Caco-2 (cell line): ENCODE measurements at places on chromosomes 5 and 9. TPM values are rescaled to one million over a fixed set of nuclear protein-coding genes. Genes with fewer than 3 reads are reported as not detected.

RARS1 gene
- total RNA-seq = 124 and 129 TPM in 2 replicates

PDE6A gene
- total RNA-seq = 2.5 and 2.6 TPM in 2 replicates

GPRIN1 gene
- 3.9 and 5.2 TPM in 2 replicates for total RNA-seq

IL3 gene
- not detected in 2 replicates for total RNA-seq

SLC6A3 gene
- total RNA-seq = not detected in 2 replicates

GBA2 gene
- total RNA-seq = 108 and 111 TPM in 2 replicates

FAM151B gene
- 2.4 TPM in 2 replicates for total RNA-seq

MLANA gene
- total RNA-seq = not detected in 2 replicates

WASHC1 gene
- total RNA-seq = 23.8 TPM in 2 replicates

GRIN3A gene
- not detected in 2 replicates for total RNA-seq

COL27A1 gene
- 31.1 and 41.3 TPM in 2 replicates for total RNA-seq

DNA sequence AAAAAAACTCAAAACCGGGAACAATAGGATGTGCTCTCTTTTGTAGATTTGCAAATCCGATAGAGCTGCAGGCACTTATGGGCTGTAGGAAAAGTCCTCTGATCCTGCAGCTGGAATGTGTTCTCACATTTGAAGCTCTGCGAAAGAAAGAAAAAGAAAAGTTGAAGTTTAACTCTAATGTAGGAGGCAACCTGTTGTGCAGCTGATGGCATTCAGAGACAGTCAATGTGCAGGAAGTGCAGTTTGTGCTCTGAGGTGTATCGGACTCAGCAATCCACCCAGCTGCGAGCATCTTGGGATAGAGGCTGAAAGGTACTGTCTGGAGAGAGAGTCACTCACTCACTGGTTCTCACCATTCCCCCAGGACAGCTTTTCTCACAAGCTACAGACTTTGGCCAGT is 339.2 kb downstream of the AGTPBP1 start:
- no peak for DNase-seq

- DNase-seq = no peak
These were observed 165.9 kb upstream of the SMIM23 start for GRCh38 chr5:171619744-171620143.

DNA sequence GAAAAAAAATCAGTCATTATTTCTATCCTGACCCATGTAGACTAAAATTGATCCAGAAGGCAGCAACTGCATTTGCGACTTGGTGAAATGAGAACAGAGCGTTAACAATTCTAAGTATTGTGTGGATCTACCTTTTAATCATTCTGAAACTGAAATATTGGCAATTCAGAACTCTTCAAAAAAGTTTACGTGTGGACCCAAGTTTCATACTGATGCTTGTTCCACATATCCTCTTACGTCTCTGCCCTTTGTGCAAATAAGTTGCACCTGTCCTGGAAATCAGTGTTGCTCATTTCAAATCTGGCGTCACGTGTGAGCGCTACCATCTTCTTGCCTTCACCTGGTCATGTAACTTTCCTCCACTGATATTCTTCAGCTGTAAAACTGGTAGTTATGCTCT is 74.7 kb downstream of the NTRK2 start:
- DNase-seq = no peak

DNA sequence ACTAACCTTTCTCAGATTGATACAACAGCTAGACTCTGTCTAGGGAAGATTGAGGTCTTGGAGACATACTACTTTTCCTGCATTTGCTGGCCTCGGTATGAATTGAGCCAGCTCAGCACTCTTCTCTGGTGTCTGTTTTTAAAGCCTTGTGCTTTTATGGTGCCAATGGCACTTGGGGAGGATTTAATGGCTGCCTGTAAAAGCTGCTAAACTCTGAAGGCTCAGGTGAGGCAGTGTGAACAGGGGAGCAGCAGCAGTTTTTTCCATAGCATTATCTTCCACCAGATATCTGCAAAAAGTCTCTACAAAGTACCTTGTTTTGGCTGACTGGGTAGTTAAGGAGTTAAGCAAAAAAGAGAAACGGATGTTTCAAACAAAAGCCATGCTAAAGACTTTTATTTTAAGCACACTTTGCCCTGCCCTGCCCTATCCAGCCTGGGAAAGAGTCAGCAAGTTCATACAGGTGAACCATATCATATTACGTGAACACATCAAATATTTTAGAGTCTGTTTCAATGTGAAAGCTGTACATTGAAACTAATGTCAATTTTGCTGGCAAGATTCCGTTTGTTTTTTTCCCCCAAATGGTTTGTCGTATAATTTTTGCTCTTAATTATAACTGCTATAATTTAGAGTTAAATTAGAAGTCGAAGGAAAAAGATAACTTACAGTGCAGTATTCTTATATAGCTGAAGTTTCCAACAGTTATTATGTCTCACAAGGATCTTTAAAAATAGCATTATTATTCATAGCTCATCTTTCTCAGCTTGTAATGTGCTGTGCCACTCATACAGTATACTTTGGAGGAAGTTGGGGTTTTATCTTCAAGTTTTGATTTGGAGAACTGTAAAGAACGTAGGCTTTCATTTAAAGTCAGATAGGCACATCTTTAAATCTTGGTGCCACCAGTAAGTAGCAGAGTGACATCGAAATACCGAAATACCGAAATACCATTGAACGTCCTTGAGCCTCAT is 424.1 kb upstream of the CD180 start:
- no peak for DNase-seq

DNA sequence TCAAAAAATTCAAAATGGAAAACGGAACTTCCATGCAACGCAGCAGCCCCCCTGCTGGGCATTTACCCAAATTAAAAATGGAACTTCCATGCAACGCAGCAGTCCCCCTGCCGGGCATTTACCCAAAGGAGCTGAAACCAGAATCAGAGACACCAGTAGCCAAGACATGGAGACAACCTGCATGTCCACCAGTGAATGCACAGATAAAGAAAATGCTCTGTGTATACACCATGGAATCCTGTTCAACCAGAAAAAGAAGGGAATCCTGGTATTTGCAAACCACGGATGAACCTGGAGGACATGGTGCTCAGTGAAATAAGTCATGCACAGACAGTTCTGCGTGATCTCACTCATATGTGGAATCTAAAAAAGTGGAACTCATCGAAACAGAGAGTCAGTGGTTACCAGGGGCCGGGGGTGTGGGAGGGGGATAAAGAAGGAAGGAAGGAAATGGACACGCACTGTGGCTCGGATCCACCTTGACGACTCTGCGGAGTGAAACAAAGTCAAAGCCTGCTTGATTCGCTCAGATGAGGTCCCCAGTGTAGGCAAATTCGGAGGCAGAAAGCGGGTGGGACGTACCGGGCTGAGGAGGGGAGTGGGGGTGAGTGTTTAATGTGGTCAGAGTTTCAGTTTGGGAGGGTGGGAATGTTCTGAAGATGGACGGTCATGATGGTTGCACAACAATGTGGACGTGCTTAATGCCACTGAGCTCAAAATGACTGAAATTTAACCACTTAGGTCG is 40.2 kb upstream of the EXOC3 start:
- DNase-seq = no peak

- DNase-seq = no peak
These were observed 21.0 kb downstream of the ATOX1 start for GRCh38 chr5:151737431-151737830.

GRCh38 chr5:145975361-145976066 is 39.1 kb downstream of the SH3RF2 start:
- DNase-seq = peak; percentile 66

- DNase-seq = no peak
These were observed 14.8 kb downstream of the HBEGF start for GRCh38 chr5:140331638-140332037.

DNA sequence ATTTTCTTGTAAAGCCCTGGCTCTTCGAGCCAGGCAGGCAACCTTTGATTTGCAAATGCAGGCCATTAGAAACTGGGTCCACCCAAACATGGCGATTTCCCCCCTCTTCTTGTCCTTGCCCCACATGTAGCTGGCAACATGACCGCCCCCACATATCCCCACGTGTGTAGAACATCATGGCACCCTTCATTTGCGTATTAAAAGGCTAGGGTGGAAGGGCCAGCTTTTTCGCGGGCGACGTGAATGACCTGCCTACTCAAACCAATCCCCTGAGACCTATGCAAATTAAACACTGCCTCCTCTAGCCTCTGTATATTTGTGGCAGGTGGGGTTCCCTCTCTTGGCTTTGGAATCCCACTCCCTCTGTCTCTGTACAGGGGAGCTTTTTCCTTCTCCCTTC is 107.0 kb upstream of the CLINT1 start:
- DNase-seq = no peak

DNA sequence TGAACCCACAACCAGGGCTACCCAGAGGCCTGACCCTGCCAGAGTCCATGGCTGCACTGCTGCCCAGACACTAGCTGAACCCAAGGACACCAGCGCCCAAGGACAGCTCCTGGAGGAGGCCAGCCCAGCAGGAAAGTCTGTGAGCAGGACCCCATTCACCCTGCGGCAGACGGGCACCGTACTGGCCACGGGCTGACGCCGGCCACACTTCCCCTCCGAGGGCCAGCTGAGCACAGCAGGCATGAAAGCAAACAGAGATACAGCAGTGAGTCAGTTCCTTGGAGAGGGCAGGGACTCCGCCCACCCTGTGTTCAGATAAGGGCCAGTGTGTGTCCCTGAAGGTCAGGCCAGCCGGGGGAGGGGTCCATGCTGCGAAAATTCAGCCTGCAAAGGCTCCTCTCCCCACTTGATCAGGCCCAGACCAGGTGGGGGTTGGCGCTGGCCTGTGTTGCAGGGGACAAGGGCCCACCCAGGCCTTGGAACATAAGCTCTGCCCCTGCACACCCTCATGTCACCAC is 3.2 kb downstream of the RNF208 start:
- DNase-seq = peak; percentile 81

- no peak for DNase-seq
These were observed at the start of gene TRPM3 for GRCh38 chr9:71121275-71122021. TSS of gene TRPM3 (minus strand) at chr9:71121621. CDS start at chr9:71121354, 267 bp downstream.

- DNase-seq = no peak
These were observed 60.8 kb downstream of the FOXD1 start for GRCh38 chr5:73387601-73388305.

- no peak for DNase-seq
These were observed 943 bp downstream of the STING1 start for GRCh38 chr5:139481580-139482049.

- DNase-seq = no peak
These were observed 211.8 kb upstream of the C9orf72 start for GRCh38 chr9:27784847-27785713.

- DNase-seq = no peak
These were observed 94.2 kb downstream of the WNK2 start for GRCh38 chr9:93278144-93278543.

GRCh38 chr5:132867046-132867451 is 607 bp downstream of the UQCRQ start:
- no peak for DNase-seq

GRCh38 chr9:94002316-94003140 is 47.4 kb upstream of the BARX1 start:
- peak; percentile 24 for DNase-seq

DNA sequence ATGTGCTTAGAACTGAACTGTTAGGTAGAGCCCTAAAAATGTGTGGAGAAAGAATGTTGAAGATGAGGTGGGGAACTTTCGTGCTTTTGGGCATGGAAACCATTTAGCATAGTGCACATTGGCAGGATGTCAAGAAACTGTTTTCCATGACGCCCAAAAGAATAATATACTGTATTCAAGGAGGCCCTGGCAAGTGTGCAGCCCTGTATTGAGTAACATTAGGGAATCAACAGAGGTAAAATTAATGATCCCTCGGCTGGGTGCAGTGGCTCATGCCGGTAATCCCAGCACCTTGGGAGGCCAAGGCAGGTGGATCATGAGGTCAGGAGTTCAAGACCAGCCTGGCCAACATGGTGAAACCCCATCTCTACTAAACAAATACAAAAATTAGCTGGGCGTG is 20.9 kb upstream of the PLIN2 start:
- DNase-seq = no peak

GRCh38 chr5:151947931-151948608 is 23.4 kb upstream of the GLRA1 start:
- no peak for DNase-seq

DNA sequence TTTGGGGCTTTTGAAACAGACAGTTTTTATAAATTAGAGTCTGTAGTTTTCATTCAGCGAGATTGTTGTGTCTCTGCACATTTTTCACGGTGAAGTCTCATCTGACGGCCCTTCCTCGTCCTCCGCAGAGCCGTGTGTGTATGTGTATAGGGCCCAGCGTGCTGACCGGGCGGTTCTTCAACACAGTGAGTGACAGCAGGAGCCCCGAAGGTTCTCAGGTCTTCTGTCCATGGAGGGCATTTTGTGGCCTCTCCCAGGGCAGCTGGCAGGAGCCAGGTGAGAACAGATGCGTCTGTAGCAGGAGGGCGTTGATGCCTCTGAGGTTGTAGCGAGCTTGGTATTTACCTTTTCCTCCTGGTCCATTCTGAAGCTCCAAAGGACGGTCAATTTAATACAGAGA is 116.0 kb upstream of the LPCAT1 start:
- DNase-seq = no peak

DNA sequence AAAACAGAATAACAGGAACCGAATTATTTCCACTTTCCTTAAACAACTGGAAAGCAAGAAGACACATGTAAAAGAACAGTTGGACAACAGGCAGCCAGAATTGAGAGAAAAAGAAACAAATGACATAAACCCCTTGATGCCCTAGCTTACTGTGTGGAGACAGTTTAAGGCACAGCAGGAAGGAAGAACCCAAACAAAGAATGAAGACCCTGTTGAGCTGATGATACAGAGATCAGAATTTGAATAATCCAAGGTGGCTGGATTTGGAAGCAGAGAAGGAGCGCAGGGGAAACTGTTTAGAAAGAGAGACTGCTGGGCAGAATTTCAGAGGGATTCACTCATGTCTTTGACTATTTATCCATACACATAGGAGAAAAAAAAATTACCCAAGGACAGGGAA is 316.3 kb upstream of the POU5F2 start:
- no peak for DNase-seq

DNA sequence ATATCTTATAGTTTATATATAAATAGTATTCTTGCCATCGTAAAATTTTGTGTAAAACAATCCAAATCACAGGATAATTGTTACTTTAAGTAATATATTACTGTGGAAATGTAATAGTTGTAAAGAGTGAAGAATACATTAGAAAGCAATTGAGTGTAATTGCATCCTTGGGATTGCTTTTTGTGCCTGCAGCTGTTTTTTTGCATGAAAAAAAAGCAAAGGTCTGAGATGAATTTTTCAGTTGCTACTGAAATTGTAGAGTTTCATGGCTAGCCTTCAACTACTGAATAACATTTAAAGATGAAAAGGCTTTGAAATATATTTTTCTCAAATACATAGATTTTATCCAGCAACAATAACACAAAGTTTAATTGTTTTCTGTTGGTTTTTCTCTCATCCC is 232.0 kb upstream of the FAM174A start:
- DNase-seq = no peak
